Central memory CD8-positive, alpha-beta T cell (primary cell): ENCODE measurements at places on chromosomes 2 and 18.
A peak's percentile ranks its signal among the peaks of the same experiment; 100 is the strongest.

GRCh38 chr2:238159071-238159539, 335 bp downstream of the ERFE start:
- no peak for DNase-seq

GRCh38 chr2:237639052-237639835, 11.9 kb downstream of the LRRFIP1 start:
- DNase-seq: no peak

DNA sequence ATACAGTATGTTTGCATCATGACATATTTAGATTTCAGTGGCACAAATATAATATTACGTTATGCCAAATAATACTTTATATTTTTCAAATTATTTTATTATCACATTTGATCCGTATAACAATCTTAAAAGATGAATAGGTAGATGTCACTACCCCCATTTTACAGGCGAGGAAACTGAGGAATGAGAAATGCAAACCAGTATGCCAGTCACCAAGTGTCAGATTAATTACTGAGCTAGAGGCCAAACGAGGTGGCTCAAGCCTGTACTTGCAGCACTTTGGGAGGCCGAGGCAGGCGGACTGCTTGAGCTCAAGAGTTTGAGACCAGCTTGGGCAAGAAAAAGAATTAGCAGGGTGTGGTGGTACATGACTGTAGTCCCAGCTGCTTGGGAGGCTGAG, 17.4 kb upstream of the YES1 start:
- DNase-seq: no peak

DNA sequence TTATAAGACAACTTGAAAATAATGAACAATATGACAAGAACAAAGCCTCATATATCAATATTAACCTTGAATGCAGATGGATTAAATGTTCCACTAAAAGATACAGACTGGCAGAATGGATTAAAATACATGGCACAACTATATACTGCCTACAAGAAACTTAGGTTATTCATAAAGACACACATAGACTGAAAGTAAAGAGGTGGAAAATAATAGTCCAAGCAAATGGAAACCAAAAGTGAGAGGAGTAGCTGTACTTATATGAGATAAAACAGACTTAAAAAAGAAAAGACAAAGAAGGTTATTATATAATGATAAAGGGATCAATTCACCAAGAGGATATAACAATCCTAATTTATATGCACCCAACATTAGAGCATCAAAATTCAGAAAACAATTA, 18.2 kb downstream of the LMAN1 start:
- no peak for DNase-seq

DNA sequence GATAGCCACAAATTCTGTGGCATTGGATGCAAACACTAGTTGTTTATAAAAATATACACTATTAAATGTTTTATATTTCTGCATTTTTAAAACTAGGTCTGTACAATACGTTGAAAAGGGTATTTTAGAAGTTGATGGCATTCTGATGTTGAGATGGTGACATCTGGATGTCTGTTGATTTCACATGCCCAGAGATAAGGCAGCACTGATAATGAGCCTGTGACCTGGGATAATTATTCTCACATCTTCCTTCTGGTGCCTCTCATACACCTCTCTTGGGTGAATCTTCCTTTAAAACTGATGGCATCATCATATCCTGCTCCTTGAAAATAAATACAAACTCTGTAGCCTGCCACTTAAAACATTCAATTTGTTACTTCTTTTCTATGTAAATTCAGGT, 208.6 kb downstream of the NYAP2 start:
- DNase-seq: no peak

GRCh38 chr2:181517685-181518301, 60.6 kb downstream of the ITGA4 start:
- DNase-seq: no peak

DNA sequence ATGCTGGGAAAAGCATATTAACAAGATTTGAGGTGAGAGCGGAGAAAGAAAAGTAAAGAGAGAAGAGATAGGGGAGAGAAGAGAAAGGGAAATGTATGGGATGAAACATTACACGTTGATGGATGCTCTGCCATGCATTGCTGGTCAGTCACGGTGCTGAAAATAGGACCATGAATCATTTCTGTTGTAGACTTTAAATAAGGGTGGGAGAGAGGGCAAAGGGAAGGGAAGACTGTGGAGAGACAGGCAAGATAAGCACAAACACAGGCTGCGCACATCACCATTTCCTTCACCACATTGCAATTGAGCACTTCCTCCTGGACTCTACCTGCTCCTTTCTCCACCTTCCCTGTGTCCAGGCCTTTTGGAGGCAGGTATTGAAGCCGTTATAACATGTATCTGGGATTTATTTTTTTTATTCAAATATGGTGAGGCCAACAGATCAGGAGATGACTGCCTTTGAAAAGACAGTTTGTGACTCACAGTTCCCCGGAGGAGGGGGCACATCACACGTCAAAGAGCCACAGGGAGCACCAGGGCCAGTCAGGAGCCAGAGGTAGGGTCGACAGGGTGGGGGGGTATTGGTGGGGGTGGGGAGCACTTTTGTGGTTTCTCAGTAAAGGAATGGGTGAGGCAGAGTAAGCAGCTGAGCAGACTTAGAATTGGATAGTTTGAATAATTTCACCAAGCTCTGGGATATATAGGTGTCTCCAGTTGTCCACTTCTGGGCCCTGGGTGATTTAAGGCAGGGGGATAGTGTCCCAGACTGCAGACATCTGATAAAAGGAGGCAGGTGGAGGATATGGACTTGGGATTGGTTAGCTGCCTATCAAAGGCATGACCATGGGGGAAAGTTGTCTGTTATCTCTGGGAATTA, 372.8 kb upstream of the ST6GAL2 start:
- DNase-seq: no peak

GRCh38 chr2:241063587-241063986, 38.5 kb downstream of the MTERF4 start:
- DNase-seq: peak; percentile 10

DNA sequence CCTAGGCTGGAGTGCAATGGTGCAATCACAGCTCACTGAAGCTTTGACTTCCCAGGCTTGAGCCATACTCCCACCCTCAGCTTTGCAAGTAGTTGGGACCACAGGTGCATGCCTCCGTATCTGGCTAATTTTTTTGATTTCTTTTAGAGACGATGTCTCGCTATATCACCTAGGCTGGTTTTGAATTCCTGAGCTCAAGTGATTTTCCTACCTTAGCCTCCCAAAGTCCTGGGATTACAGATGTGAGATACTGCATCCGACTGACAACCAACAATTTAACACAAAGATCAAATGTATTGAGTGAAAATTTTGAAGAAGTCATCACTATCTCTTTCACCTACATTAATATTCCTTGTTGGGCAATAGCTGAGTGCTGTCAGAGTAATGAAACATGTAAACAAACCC, 181.6 kb downstream of the MYCN start:
- no peak for DNase-seq

DNA sequence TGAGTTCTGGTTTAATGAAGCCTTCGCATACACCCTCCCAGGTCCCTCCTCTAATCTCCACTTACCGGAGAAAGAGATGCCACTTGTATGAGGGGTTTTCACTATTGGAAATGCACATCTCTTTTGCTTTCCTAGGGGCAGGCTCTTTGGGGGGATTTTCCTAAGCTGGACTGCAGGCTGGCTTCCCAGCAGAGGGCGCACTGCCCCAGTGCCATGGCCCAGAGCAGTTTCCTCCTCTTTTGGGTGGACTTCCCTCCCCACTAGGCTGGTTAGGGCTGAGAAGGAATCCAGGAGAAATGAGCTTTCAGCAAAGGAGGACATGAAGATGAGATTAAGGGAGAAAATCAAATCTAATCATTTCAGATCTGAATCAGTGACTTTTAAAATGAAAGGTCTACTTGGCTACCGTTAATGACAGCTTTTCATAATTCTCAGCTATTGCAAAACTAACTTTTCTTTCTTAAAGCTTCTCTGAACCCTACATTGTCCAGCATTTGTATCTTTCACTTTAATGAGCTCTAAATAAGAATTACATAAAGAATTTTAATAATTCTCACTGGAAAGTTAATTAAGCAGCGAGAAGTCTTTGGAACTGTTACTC, 784.1 kb upstream of the FANCL start:
- no peak for DNase-seq

GRCh38 chr18:54957996-54958395, 1.3 kb downstream of the CCDC68 start:
- DNase-seq: no peak

GRCh38 chr18:23585007-23585871, 1.1 kb downstream of the NPC1 start:
- DNase-seq: no peak

DNA sequence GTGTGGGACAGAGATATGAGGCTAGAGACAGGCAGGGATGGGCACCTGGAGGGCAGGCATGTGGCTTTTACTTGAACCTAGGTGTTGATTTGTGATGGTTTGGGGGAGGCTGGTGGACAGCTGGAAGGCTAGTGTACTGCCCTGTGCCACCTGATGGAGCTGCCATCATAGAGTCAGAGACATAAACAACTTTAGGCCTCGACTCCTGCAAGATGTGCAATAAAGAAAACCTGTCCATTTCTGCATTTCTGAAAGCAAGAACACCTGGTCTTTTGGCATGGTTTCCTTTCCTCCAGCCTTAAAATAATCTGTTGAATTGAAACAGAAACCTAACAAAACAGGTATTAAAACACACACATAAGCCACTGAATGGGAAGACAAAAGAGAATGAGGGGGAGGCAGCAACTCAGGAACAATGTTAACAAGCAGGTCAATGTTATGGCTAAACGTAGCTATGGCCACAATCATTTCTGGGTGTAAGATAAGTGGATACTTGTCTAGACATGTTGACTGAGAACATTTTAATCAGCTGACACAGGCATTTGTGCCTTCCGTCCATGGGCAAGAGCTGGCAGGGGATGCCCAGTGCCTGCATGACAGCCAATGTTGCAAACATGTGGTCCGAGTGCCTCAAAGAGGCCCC, 87.8 kb downstream of the KCTD1 start:
- DNase-seq: no peak

DNA sequence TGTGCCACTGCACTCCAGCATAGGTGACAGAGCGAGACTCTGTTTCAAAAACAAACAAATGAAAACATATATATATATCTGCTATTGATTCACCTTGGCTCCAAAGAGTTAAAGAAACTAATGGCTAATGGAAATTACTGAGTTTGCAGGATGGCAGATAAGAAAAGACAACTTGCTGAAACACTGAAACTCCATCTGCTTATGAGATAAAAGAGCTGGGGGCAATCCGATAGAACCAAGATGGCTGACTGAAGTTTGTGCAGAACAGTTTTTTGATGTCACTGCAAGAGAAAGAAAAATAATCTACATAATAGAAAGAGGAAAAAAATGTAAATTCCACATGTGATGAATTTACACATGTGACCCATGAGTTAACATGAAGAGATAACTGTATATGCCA, 88.2 kb downstream of the LRATD1 start:
- no peak for DNase-seq

DNA sequence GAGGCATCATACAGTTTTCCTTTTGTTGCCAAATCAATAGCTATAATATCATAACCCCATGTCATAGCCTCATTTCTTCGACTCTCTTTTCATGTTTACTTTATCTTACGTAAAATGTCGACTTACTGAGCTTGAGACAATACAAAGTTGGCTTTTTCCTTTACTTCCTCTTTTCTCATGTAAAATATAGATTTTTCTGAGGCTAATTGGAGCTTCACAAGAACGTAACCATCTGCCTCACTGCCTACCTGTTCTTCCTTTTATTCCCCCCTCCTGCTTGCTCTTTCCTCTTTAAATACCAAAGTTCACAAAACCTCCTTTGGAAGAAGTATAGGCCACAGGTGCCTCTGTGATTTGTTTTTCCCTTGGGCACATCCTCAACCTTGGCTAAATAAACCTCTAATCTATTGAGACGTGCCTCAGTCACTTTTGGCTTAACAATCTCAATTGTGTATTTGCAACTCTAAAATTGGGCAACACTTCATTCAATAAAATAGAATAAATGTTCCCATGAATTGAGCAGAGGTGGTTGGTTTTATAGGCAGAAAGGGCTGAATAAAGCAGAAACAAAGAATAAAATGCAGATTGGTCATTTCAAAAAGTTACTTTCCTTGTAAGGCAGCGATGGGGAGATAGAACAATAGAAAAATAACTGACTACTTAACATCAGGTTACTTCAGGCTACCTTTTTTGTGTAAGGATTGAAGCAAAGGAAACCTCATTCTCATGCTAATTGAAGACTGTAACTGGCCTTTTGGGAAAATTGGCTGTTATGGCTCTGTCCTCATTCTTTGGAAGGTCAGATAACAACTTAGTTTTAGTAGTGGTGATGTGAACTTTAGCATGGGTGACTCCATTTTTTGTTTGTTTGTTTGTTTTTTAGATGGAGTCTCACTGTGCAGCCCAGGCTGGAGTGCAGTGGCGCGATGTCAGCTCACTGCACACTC, 21.3 kb downstream of the COMMD1 start:
- no peak for DNase-seq

DNA sequence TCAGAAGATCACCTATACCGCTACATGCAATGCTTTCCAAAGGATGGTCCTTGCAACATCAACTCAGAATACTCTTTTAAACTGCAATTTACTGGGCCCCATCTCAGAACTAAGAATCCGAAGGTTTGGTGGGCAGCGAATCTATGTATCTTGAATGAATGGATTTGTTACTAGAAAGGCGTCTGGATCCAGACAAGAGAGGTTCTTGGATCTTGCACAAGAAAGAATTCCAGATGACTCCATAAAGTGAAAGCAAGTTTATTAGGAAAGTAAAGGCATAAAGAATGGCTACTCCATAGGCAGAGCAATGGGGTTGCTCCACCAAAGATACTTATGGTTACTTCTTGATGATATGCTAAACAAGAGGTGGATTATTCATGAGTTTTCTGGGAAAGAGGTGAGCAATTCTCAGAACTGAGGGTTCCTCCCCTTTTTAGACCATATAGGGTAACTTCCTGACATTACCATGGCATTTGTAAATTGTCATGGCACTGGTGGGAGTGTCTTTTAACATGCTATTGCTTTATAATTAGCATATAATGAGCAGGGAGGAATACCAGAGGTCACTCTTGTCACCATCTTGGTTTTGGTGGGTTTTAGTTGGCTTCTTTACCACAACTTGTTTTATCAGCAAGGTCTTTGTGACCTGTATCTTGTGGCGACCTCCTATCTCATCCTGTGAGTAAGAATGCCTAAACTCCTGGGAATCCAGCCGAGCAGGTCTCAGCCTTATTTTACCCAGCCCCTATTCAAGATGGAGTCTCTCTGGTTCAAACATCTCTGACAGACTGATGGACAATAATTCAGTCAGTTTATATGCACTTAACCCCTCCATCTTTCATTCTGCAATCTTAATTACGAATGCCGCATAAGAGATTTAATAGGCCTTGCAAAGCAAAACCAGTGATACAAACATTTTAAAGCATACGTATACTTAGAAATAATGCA, 7.5 kb upstream of the RMDN2 start:
- no peak for DNase-seq

- no peak for DNase-seq
These were observed 36.6 kb upstream of the KCNF1 start for GRCh38 chr2:10875126-10875525.

GRCh38 chr2:107698861-107699260, 127.8 kb upstream of the RGPD4 start:
- DNase-seq: no peak

GRCh38 chr2:169013628-169014026, 17.5 kb downstream of the ABCB11 start:
- no peak for DNase-seq

- no peak for DNase-seq
These were observed 212.5 kb downstream of the ZFP36L2 start for GRCh38 chr2:43013821-43014345.
